ENCODE measurements at places on chromosomes 1 and 21.
A peak's percentile ranks its signal among the peaks of the same experiment; 100 is the strongest.

GRCh38 chr1:94183197-94183815 is 54.1 kb downstream of the ARHGAP29 start:
- DNase-seq = no peak

DNA sequence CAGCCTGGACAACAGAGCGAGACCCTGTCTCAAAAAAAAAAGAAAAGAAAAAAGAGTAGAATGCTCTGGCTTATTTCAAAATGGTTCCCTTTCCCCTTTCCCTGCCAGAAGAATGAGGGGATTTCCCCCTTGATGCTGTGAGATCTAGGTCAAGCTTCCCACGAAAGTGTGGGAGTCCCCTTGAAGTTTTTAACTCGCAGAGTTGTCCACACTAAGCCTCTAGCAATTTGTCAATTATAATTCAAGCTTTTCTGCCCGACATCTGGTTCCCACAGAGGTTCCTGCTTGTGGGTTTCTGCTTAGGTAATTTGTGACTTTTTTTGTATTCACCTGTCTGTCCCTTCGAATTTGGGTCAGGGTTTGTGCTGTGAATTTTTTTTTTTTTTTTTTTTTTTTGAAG is 62.8 kb downstream of the ZFYVE9 start:
- DNase-seq = no peak

GRCh38 chr1:111203681-111204200 is 3.3 kb upstream of the DENND2D start:
- DNase-seq = peak; percentile 96

DNA sequence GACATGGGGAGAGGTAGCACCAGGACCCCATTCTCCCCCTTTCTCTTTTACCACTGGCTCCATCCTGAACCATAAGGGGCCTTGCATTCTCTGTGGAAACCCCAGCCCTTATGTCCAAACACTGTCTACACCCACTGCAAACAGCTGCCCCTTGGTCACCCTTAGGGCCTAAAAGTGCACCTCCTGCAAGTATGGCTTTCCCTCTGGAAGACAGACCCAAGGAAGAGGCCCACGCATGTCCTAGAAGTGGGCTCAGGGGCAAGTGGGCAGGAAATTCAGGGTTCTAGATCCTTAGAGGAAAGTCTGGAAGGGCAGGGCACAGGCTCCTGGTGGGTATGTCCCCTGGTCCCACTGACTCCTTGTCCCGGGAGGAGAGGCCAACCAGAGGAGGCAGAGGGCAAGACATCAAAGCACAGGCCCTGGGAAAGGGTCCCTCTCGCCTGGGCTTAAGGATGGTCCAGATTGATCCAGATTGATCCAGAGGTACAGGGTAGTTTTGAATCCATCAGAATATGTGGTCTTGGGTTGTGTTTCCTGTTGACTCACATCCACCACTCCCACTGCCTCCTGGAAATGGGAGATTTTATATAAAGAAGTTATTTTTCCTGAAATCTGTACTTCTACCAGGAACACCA is 150.9 kb downstream of the GRIK3 start:
- DNase-seq = no peak

DNA sequence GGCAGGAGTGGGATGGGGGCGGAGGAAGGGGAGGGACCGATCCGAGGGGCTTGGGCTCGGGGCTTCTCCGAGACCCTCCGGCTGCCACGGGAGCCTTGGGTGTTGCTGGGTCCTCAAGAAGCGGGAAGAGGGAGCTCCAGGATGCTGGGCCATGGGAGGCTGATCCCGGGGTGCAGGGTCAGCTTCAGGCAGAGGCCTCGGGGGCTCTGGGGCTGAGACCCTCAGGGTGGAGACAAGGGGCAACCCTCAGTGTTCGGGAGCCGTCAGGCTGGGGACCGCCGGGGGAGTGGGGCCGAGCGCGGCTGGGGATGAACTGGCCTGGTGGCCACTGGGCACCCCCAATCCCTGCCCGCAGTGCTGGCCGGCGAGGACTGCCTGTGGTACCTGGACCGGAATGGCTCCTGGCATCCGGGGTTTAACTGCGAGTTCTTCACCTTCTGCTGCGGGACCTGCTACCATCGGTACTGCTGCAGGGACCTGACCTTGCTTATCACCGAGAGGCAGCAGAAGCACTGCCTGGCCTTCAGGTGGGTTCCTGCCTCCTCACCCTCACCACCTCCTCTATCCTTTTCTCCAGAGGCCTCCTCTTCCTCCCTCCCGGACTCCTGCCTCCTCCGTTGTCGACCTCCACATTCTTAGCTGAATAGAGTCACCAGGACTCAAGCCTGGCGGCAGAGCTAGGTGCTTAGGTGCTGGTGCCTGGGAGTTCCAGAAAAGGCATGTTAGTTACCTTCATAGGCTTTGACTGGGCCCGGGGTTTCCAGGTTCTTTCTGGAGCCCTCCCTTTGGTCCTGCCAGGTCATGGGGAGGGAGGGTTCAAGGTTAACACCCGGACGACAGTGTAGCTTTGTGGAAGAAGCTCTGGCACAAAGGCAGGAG is 631 bp downstream of the SHISA4 start:
- peak; percentile 48 for DNase-seq

DNA sequence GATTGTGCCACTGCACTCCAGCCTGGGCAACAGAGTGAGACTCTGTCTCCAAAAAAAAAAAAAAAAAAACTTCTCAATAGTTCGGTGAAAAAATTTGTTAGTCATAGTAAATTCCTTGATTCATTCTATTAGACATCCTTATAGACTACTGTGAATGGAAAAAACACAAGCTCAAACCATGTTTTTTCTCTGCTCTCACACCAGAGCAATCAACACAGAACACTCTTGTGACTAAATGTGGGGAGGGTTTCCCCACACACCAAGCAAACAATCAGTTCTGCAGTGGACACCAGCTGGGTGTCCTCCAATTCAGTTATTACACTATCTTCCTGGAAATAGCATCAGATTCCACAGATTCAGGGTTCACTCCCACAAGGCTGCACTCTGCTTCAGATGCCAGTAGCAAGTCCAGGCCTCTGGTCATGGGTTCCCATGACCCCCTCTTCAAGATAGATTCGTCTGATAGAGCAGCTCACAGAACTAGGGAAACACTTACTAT is 69.1 kb upstream of the TEKT2 start:
- no peak for DNase-seq

DNA sequence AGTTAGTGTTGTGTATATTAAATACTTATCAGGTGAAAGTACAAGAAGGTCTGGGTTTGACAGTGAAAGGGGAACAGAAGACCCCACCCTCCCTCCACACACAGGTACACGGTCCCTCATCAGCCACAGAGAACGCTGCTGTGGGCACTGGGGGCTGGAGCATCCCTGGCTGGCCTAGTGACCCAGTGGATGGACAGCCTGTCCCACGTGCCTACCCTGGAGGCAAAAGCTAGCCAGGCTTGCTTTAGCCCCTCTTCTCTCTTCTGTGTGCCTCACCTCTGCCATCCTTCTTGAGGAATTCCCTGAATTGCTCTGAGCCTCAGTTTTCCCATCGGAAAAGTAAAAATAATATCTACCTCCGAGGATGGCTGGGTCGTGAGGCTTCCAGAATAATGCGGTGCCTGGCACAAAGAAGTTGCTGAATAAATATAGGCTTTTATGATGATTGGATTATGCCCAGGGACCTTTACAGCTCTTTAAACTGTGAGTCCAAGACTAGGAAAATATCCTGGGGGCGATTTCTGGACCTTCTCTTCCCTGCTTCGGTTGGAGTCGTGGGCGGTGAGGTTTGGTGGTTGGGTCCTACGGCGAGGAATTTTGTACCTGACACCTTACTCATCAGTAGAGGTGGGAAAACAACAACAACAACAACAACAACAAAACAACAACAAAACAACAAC is 918 bp downstream of the IFNLR1 start:
- DNase-seq = no peak

DNA sequence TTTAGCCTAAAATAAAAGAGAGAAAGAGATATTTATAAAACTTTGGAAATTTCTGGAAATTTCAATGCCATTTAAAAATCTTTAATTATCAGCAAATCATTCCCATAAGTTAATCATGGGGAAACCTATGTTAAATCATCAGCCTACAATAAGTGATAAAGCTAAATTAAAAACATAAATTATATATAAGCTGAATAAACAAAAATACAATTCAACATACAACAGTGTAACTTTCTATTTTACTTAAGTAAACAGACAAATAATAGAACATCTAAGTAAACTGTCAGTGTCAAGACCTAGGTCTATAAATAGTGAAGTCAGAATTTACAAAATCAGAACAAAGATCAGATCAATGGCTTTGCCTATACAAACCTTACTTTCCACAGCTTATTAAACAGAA is 57.5 kb downstream of the EPRS1 start:
- no peak for DNase-seq

DNA sequence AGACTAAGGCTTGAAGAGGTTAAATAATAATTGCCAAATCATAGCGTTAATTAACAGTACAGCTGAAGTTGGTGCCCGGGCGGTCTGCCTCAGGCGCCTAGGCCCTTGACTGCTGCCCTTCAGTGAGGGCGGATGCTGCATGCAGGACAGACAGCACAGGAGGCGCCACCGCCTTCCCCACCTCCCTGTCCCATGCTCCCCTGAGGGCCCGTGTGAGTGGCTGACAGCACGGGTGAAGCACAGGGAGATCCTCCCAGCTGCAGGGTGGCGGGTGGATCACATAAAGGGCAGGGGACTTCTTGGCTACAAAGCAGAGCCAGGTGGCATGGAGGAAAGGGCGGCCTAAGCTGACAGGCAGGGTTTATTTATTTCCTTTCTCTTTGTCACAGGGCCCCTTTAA is 49.1 kb downstream of the DDX20 start:
- DNase-seq = no peak

DNA sequence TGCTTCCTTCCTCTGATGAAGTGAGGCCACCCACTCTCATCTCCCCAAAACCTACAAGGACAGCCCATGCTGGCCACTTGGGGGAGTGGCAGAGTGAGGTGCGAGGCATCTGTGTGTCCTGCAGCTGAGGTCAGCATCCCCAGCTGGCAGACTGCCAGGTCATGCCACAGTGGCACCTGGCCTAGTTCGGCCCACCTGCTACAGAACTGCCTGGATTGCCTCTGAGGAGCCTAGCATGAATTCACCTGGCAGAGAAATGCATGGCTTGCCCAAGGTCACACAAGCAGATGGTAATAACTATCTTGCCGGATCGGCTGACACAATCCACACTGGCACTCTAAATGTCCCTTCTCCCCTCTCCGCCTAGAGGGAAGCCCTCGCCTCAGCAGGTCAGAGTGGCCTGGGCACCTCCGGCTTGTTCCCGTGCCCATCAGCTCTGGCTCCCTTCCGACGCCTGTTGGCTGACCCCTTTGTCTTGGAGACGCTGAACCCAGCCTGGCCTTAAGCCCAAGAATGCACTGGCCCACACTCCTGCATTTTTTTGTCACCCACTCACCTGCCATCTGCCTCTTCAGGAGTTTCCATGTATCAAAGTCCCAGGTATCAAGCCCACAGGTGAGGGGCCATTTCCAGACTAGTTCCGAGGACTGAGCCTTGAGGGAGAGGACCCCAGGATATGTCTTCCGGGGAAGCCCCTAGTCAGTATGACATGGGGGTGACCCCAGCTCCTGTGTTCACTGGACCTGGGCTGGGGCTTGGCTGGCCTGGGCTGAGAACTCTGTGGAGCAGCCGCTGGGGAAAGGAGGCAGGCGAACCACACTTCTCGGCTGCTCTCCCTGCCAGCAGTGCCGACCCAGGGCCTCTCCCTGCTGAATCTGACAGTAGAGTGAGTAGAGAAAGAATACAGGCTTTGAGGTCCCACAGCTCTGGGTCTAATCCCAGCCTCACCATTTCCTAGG is 21.7 kb downstream of the ECE1 start:
- DNase-seq = peak; percentile 90

- no peak for DNase-seq
Measured at GRCh38 chr1:35947547-35947946, 16.6 kb downstream of the AGO3 start.

- DNase-seq = no peak
Measured at GRCh38 chr1:240109130-240109529, 17.4 kb downstream of the FMN2 start.

GRCh38 chr1:78334952-78335351 is 155.8 kb upstream of the PTGFR start:
- no peak for DNase-seq

- no peak for DNase-seq
Measured at GRCh38 chr1:26522073-26522472, 7.5 kb upstream of the RPS6KA1 start.

- peak; percentile 51 for DNase-seq
Measured at GRCh38 chr1:173502104-173502503, 25.0 kb downstream of the PRDX6 start.

DNA sequence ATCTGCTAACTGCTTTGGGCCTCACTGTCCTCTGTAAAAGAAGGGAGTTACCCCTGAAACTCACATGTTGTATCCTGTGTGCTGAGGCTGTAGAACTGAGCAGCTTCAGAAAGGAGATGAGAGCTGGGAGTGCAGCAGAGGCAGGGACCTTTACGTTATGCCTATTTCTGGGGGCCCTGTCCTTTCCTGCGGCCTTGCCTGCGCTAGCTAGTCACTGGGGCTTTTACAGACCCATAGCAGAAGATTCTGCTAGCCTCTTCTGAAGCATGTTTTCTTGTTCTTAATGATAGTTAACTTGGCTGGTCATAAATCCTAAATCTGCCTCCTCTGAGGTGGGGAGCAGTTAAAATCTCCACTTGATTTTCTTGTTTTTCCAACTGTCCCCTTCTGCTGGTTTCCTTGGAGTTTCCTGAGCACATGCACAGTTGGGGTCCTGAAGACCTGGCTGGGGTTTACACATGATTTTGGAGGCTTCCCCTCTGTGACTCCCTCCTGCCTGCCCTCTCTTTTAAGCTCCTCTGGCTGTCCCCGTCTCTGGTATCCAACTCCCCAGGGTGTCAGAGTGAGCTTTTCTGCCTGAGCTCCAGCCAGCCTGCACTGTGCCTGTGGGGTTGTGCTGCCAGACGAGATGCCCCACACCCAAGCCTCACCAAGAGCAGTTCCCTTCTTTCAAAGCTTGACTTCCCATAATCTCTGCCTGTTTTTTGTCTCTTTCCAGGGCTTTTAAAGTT is 76.6 kb downstream of the NOS1AP start:
- DNase-seq = no peak

DNA sequence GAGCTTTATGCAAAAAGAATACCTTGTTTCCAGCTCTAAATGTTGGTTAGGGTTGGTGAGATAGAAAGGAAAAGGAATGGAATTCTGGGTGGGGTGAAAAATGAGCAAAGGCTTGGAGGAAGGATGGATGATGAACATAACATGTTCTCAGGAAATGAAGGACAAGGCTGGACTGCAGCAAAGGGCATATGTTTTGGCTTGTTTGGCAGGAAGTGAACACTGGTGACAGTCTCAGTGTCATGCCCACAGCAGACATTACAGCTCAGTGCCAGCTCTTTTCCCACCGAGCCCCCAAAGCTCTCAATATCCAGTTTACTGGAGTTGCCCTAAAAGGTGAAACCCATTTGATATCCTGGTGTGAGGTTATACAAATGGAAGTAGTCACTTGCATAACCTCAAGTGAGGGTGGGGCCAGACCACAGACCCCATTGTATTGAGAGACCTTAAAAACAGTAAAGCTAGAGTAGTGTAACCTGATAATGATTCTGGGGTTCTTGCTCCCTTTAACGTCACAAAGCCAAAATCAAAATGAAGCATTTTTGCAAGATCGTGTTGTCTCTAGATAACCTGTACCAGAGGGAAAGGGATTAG is 270.6 kb downstream of the NFIA start:
- peak; percentile 32 for DNase-seq

GRCh38 chr1:36170643-36171412 is 14.9 kb downstream of the MAP7D1 start:
- no peak for DNase-seq

Measured in DMS53 (cell line).